Stimulated activated CD4-positive, alpha-beta T cell treated with anti-CD3 and anti-CD28 coated beads, Interleukin-1b, Interleukin-23, amount 100 ng/mL, for 1 hour (primary cell): ENCODE measurements at places on chromosomes 1 and 21.

DNA sequence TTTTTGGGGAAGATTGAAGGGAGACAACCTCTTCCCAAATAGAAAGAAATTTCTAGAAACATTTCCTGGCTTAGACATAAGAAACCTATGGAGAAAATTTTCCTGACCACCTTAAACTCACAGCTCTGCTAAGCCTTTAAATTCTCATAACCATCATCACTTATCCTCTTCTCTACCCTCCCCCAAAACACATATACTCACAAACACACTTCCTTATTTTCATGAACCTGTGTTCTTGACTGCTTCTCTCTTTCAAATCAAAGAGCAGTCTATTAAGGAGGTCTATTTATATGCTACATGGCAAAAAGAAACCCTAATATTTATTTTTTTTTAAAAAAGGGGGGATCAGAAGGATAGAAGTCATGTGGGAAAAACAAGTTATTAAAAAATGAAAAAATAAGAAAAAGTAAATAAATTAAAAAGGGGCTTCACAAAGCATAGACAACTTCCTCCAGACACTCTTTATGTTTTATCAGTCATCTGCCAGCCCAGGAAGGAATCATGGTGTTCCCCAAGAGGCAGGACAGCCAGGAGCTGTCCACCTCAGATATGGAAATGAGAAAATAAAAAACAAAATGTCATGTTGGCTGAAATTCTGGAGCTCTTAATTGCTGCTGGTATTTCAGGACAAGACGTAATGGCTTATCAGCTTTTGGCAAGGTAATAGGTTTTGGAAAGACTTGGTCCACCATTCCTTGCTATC, 12.8 kb upstream of the RGS2 start:
- no peak for DNase-seq

DNA sequence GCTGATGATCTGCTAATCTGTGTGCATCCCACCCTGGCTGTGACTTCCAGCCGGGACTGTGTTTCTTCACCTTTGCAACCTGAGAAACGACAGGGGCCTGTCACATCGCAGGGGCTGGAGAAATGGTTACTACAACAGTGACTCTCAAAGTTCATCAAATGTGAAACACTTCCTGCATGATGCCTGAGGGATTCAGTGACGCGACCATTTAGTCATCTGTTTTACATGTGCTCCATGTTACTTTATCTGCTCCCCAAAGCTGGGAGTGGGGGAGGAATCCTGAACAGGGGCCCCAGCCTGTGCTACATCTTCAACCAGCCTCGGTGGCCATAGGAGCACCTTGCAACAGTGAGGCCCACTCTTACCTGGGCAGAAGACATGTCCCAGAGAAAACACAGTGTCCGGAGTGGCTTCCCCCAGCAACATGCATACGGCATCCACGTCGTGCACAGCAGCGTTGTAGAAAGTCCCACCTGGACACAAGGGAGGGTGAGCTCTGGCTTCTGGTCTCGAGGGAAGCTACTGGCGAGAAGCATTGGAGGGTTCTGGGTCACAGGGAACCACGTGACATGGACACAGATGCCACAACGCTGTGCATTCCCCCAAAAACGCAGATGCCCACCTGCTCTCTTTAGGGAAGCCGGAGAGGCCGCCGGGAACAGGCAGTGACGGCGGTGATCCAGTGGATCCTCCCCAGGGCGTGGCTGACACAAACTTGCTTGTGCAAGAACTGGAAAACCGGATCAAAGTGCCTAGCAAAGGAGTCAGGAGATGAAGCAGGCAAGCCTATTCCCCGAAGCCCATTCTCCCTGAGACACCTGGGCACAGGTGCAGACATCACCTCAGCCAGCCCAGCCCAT, 9.6 kb upstream of the CCDC27 start:
- no peak for DNase-seq

- no peak for DNase-seq
These were observed 3.9 kb downstream of the KPRP start for GRCh38 chr1:152761609-152762213.

DNA sequence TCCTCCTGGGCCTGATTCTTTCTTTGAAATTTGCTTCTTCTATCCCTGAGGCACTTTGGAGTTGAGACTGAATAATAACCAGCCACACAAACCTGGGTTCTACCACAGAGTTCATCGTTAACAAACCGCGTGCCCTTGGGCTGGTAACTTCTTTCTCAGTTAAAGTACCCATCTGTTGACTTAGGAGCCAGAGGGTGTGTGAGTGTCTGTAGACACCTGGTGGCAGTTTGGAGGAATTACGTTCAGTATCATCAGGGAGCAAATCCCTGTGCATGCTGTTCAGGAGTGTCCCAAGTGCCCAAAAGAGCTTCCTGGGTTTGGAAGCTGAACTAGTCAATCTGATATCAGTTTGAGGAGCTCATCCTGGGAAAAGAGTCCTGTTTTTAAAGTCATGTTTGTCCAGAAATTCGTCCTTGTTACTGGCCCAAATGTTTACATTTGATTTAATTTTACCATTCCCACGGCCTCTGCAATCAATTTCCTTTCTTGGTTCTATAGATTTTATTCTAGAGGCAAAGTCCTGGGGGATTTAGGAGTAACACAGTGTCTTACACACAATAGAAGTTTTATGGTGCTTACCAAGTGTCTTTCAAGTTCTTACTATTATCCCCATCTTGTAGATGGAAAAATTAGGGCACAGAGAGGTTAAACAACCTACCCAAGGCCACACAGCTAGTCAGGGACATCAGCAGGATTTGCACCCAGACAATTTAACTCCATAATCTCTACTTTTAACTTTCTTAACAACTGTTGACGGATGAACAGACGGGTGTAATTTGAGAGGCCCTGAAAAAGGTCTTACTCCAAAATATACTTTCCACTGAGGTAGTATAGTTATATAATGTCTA, 26.7 kb upstream of the RPTN start:
- no peak for DNase-seq

- DNase-seq: no peak
These were observed 13.0 kb upstream of the AHCYL1 start for GRCh38 chr1:109971559-109971958.

GRCh38 chr1:2894381-2895041, 93.0 kb upstream of the TTC34 start:
- no peak for DNase-seq

DNA sequence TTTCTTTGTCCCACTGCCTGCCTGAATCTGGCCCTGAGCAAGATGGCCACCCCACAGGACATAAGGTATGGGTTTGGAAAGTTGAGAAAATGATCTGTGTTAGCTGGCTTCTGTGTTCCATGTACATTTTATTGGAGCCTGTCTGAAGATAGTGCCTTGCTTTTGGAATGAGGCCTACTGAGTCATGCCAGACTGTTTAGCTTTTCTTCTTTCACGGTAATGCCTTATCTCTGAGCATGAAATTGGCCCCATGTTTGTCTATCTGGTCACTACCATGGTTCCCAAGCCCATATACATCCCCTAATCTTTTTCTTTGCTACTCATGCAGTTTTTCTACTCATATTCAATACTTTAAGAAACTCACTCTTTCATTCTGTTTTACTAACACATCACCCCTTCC, 85.1 kb upstream of the LMO4 start:
- no peak for DNase-seq

DNA sequence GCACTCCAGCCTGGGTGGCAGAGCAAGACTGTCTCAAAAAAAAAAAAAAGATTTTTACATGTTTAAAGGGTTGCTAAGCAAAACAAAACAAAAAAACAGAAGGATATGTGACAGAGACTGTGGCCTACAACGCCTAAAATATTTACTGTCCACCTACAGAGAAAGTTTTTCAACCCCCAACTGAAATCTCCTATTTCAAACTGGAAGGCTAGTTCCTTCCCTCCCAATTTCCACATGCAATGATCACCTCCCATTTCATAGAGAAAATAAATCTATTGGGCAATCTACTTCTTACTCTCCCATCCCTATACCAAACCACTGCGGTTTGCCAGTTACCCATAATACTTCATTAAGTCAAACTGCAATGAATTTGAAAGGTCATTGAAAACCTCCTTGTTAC, 74.2 kb downstream of the ST3GAL3 start:
- no peak for DNase-seq

- DNase-seq: no peak
These were observed 82.5 kb upstream of the MAP1LC3C start for GRCh38 chr1:242081446-242081845.

DNA sequence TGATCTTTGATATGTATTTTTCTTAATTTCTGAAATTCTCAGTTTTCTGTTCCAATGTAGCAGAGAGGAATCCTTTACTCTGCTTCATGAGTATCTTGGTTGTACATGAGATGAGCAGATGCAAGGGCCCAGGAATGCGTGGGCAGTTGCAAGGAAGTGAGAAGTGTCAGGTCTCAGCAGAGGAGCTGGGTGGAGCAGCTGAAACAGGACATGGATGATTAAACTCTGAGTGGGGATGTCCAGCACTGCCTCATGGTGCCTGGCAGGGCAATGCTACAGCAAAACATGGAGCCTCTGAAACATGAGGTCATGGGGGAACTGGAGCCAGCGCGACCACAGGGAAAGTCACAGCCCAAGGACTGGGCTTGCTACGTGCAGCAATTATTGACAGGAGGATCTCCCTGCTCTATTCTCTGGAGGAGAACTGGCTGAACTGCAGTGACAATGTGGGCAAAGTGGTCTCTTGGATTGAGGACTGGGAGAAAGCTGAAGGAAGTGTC, 48.4 kb downstream of the COLGALT2 start:
- no peak for DNase-seq

GRCh38 chr1:241834733-241835377, 13.1 kb upstream of the EXO1 start:
- DNase-seq: no peak

- no peak for DNase-seq
These were observed 184.8 kb upstream of the KIAA0040 start for GRCh38 chr1:175377394-175377793.

- no peak for DNase-seq
These were observed 972 bp downstream of the CFAP410 start for GRCh38 chr21:44337941-44338895.
